Activated naive CD8-positive, alpha-beta T cell treated with anti-CD3 and anti-CD28 coated beads, Interleukin-2, amount 50 U/mL, for 24 hours (primary cell): ENCODE measurements at places on chromosomes 6 and 20.

DNA sequence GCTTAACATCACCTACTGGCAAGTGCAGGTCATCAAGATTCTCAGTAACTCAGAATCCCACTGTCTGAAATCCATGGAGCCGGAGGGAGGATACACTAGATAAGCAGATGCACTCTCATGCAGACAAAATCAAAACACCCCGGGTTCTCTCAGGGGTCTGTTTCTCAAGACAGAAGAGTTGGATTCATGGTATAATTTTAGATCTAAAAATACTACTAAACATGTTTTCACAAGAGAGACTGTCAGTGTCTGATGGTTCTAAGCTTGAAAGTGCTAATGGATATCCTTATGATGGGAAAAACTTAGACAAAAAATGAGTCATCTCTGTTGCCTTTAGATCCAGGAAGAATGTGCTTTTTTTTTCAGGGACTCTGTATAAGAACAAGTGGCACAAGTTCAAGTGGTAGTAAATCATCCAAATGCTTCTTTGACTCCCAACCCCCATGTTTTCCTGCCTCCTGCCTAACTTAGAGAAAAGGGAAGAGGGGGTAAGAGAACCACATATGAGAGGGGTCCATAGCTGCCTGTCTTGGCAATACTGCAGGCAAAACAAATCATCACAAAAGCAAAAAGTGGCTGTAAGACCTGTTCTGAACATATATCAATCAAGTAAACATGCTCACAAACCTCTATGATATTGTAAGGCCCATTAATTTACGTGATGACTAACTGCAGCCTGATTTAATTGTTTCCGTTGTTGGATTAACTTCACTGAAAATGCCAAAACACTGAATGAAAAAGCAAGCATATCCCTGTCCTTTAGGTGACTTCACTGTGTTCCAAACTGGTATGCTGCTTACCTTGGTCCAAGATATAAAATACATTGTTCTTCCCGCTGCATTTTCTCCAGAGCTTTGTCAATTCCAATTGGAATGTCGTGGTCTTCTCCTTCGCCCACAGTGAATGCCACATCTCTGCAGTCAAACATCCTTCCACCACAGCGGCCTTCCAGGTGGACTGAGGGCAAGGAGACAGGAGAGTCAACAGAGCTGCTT lies 84.0 kb upstream of the TULP1 start:
- no peak for DNase-seq

DNA sequence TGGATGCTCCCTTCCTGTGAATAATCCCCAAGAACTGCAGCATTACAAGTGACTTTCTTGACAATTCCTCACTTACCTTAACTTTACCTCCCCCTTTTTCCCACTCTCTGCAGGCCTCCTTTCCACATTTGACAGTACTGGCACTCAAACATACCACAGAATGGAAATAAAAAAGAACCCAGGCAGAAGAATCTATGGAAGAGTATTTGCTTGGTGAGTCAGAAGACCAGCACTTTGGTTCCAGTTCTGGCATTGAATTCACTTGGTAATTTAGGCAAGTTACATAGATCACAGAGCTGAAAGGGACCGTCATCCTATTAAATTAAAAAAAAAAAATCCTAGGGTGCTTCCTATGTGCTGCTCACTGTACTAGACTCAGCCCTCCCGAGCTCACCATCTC lies 55.0 kb downstream of the BTBD9 start:
- DNase-seq: no peak

- no peak for DNase-seq
Observed at GRCh38 chr20:49278818-49279676, 1.2 kb upstream of the ZNFX1 start.

- DNase-seq: no peak
Observed at GRCh38 chr20:63180569-63181185, 35.3 kb downstream of the YTHDF1 start.

DNA sequence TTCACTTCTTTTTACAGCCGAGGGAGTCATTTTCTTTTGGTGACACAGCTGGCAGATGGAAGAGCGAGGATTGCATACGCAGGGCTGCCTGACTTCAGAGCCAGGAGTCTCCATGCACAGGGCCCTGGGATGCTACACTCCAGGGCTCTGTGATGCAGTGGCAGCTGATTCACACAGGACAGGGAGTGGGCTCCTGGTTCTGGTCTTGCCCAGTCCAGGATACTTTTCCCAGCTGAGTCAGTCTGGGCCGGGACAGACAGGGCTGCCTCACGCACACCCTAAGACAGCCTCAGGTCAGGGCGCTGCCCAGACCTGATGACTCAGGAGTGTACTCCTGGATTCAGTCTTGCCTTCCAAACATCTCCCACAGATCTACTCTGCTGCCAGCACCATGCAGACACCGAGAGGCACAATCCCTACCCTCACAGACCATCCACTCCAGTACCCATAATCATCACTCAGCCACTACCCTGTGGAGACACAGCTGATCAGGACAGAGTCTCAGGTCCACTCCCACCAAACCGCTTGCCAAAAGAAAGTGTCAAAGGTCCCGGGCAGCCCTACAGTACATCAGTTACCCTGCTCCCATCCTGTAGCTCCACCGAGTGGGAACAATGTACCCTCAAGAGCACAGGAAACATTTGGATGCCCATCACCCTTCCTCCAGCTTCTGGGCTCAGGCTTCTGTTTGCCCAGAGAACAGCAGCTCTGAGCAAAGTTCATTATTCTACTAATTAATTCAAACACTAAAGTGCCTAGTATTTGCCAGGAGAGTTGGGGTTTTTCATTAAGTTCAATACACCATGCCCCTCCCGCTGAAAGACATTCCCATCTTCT lies 11.5 kb downstream of the SDC4 start:
- DNase-seq: no peak

DNA sequence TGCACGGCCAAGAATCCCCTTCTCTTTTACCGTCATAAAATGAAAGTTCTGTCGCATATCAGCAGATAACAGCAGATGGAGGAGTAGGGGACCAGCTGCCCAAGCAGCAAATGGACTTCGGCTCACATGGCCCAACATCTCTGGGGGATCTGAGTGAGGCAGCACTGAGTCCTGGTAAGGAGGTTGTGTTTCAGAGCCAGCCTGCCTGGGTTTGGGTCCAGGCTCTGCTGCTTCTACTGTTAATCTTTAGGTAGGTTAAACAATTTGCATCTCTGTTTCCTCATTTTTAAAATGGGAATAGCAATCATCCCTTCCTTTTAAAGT lies 193.6 kb downstream of the DOK5 start:
- no peak for DNase-seq

DNA sequence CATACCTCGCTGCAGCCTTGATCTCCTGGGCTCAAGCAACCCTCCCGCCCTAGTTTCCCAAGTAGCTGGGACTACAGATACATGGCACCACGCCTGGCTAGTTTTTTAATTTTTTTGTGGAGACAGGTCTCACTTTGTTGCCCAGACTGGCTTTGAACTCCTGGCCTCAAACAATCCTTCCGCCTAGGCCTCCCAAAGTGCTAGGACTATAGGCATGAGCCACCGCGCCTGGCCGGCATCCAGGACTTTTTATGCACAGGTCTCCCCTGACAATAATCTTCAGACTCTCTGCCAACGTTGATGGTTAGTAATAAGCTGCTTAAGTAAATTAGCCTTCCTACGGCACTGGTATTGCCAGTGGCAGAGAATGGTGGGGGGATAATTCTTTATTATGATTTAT lies 110.5 kb upstream of the MTHFD1L start:
- DNase-seq: no peak

DNA sequence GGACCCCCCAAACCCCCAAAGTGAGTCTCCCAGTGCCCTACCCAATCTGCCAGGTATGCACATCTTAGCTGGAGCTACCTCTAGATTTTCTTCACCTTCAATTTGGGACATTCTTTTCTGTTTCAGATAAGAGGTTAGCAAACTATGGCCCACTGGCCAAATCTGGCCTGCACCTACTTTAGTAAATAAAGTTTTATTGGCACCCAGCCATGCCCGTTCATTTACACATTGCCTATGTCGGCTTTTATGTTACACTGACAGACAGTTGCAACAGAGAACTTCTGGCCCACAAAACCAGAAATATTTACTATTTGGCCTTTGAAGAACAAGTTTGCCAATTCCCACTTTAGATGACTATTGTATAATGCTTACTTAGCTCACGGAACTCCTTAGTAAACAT lies 55.9 kb upstream of the STX16 start:
- no peak for DNase-seq

GRCh38 chr6:43739642-43740091 lies 30.3 kb upstream of the VEGFA start:
- DNase-seq: no peak

DNA sequence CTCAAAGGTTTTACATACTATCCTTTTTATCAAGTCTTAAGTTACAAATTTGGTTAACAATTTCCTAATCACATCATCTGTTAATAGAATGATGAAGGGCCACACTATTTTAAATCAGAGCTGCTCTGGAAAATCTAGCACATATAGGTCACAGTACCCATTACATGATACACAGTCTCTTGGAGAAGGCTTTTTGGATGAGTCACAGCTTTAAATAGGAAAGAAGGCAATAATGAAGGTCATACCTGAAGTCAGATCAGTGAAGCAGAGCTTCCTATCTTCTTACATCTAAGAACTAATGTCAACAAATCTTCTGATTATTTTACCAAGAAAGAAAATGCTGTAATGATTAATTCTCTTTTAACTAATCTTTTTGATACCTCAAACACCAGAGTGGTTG lies 248.5 kb downstream of the BTBD9 start:
- no peak for DNase-seq

GRCh38 chr6:144468709-144469108 lies 183.6 kb downstream of the UTRN start:
- DNase-seq: peak; percentile 21

DNA sequence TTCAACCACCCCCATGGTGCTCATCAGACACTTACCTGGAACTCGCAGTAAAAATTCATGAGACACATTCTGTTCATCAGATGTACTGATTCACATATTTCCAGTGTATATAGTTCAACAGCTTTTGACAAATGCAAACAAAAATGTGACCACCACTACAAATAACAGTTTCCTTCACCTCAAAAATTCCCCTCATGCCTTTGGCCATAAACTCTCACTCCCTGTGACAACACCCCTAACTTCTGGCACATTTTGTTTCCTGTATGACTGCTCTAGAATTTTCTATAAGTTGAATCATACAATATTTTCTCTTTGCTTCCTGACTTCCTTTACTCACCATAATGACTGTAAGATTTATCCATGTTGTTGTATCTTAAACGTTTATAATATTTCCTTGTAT lies 63.7 kb downstream of the C6orf118 start:
- no peak for DNase-seq

DNA sequence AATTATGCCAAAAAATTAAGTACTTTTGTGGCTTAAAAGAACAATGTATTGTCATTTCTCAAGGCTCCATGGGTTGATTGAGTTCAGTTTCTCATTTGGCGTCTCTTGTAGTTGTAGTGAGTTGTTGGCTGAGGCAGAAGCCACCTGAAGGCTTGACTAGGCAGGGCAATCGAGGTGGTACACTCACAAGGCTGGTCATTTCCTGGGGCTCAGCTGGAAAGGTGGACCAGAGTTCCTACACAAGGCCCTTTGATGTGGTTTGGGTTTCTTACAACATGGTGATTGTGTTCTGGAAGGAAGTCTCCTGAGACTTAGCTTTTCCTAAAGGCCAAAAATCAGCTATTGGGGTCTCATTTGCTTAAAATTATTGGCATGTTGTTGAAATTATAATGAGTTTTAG lies 22.6 kb downstream of the MAS1 start:
- DNase-seq: no peak

DNA sequence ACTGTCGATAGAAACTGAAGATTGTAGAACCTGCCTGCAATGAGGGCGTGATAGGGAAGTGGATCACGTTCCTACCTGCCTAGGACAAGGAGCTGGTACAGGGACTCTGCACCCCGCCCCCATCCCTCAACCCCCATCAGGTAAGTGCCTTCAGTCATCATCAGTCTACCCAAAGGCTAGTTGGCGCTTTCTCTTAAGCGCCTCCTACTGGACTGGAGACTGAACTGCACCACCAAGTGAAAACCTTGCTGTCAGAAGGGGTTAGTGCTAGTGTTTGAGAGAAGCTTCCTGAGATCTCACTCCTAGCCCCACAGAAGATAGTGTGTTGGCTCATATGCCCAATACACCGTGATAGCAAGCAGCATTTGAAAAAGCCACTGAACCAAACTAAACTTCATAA lies 706.5 kb upstream of the MAN1A1 start:
- DNase-seq: peak; percentile 3

DNA sequence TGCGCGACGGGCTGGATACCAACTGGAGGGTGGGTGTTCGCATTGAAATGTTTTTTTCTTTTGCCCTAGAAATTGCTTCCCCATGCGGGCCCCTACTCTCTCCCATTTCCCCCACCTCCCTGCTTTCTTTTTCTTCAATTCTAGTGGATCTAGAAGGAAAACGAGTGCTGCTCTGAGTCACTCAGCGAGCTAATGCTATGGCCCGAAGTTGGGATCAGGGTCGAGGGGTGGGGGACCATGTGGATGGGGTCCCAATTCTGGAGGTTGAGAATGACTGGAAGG lies 71.5 kb downstream of the SOX4 start:
- no peak for DNase-seq

DNA sequence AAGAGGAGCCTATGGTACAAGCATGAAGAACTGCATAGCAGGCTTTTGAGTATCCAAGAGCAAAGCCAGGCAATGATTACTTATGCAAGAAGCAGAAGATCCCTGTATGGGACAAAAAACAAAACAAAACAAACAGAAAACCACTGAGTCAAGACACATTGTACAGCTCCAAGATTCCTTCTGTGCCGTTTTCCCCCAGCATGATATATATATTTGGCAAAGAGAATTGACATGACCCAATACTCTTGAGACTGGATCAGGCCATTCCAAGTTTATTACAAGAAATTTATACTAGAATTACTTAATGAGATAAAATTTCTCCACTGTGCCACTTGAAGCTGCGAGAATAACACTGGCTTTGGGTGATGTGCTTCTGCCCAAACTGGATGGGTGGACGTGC lies 65.5 kb downstream of the TRMT11 start:
- DNase-seq: no peak

- no peak for DNase-seq
Observed at GRCh38 chr6:67887419-67887746, 747.7 kb upstream of the ADGRB3 start.

DNA sequence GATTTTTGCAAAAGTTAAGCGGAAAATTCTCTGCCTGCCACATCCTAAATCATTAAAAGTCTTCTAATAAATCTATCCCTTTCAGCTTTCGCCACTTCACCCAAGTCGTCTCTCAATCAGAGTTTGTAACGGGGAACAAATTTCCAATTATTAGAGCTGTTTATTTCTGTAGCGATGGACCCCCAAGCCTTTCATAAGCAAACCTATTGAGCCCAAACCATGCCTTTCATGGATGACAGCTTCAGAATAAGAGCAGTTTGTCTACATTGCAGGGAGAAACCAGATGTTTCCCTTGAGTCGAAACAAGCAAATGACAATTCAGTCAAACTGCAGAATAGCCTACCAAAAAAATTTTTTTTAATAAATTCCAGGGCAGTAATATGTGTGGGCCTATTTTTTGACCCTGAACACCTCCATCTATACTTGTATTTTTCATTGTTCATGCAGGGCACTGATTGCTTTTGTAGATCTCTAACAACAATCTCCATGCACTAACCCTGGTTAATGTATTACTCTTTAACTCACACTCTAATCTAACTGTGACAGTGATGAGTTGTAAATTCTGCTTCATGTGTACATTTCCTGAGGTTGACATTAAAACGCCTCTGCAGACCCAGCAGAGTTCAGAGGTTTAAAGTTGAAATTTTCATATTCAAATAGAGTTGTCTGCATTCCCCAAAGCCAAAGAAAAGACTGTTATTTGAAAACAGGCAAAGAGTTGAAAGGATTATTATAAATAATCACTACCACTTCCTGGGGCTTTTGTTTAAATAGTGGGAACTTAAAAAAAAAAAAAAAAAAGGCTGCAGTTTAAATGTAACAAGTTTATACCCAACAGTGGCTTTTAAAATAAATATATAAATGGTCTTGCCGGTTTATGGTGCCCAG lies 64.5 kb downstream of the ATP9A start:
- DNase-seq: no peak
